ENCODE measurements at places on chromosomes 1 and 21.

GRCh38 chr1:241161188-241161689 is 195.8 kb downstream of the RGS7 start:
- no peak for DNase-seq

DNA sequence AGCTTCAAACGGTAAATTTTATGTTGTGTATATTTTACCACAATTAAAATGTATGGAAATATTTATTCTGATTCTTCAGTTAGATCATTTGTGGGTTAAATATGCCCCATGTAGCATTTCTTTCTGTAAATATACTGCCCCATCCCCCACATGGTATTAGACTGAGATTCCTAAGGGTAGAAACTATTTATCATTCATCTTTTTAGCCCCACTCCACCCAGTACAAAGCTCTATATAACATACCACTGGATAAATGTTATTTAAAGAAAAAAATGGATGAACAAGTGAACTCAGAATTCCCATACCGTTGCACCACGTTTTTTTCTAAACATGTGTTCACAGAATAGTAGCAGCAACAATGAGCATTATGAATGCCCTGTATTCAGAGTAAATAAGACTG is 234.0 kb upstream of the IRF2BP2 start:
- DNase-seq, result no peak

DNA sequence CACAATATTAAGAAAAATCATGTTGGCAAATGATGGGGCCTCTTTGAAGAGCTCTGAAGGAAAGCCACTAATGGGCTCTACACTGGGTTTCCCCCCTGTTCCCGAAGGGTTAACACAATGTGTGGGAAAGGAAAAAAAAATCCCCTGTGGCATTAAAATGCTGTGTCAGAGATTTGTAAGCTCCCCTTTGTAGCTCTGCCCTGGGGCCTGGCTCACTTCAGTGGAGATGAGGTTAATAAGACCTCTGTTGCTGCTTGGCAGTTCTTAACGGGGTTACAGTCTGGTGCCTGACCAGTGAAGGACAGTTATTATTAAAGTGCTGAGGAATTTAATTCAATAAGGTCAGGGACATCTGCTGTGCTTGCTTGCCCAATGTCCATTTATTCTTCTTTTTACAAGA is 129.7 kb upstream of the UBE2U start:
- DNase-seq, result no peak

GRCh38 chr1:37741130-37741529 is 23.8 kb downstream of the EPHA10 start:
- DNase-seq, result no peak

GRCh38 chr21:34004013-34004938 is 69.1 kb upstream of the MRPS6 start:
- DNase-seq, result no peak

DNA sequence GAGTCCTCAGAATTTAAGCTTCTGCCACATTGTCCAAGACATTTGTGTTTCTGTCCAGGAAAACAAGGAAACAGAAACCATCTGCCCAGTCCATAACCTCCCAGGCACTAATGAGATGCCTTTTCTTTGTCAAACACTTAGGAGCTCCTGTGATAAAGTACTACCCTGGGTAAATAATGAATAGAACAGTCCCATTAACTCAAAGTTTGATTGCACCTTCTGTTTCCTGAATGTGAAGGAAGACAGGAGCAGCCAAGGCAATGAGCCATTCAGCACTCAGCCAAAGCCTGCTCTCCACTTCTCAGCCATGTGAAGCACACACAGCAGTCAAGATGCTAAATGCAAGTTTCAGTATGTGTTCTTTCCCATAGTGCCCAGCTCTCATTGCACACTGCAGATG is 199.8 kb downstream of the SEC16B start:
- no peak for DNase-seq

- no peak for DNase-seq
Observed at GRCh38 chr1:115630342-115630741, 11.4 kb upstream of the VANGL1 start.

DNA sequence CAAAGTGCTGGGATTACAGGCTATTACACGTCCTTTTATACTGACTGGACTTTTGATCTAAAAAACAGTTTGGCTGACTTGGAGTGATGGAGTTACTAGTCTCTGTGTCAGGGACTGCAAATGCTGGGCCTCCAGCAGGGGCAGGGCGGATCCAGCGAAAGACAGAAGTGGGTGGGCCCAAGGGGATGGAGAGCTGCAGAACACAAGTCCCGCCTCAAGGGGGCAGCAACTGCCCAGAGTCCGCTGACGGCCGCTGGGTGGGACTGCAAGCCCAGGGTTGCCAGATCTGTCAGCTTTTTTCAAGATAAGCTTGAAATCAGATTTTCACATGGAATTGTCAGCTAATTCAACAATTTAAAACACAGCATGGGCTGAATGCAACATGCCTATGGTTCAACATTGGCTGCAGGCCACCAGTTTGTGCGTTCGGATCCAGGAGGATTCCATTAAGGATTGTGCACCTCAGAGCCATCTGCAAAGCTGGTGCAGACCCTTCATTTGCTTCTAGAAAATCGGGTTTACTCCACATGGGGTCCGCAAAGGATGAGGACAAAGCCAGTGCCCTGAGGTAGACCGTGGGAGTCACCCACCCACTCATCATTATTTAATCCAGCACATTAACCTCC is 10.7 kb downstream of the STMN1 start:
- DNase-seq, result peak; percentile 90

DNA sequence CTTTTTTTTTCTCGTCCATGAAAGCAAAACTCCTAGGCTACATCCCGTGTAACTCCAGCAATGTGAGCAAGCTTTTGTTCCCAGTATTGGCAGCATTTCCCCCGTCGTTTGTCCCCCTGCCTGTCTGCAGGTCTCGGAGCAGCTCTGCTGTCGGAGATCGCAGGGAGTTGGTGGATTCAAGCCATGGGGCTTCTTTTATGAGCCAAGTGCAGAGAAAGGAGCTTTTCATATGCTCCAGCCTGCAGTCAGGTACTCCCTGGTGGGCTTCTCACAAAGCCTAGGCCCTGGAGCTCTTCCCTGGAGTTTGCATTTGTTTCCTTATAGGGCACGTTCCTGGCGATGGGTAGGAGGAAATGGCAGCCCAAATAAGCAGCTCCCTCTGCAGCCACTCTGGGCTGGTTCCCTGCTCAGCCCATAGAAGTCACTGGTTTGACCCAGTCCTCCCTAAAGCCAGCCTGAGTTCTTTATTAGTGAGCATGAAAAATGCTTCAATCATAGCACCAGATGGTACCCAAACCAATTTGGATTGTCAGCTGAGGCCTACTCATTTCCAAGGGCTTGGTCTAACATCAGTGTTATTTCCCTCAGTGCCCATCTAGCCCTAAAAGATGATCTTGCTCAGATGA is 78.3 kb downstream of the NUF2 start:
- DNase-seq, result no peak
